ENCODE measurements at places on chromosomes 11 and 22.

DNA sequence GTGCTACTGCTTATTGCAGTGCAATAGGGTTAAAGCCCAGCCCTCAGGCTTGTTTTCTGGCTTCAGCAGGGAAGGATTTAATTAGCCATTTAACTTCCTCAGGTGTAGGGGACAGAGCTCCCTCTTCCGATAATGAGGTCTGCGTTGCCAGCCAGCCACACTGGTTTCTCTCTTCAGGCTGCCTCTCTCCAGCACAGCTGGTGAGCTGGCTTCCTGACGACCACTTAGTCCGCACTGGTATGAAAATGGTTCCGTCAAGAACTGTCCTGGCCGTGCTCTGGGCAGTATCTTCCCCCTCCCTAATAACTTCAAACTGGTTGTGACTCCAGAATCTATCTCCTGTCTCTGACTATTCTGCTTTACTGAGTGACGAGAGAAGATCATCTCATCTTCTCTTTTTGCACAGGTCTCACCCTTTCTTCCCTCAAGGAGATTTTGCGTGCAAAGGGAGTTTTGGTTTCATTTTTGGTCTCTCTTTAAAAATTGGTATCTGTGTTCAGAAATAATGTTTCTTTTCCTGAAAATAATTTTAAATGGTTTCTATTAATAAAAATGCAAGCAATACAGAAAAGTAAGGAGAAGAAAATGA, 49.2 kb downstream of the CNTN5 start:
- peak; percentile 8 for DNase-seq

GRCh38 chr11:130908770-130909625, 7.3 kb downstream of the SNX19 start:
- DNase-seq, result peak; percentile 82

DNA sequence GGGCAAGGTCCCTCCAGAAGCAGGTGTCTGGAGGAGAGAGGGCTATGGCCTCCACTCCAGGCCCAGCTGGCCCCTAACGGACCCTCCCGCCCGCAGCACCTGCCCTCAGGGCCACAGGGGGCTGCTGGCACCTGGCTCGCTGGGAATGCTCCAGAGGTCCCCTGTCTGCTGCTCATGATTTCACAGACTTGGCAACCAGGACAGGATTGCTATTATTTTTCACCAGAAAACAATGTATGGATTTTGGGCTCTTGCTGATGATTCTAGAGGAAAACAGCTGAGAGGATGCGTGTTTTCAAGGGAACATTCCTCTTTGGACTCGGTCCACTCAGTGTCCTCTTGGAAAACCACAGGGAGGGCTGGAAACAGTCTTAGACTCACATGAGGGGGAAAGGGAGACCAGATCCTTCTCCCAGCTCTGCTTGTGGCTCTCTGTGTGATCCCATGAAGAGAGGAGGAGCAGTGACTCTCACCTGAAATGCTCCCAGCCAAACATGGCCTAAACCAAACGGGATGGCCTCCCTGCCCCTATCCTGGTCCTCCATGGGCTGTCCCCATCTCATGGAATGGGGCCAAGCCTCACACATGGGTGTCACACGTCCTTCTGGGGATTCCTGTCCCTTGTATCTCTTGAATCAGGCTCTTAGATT, 15.8 kb downstream of the MYEOV start:
- peak; percentile 70 for DNase-seq

DNA sequence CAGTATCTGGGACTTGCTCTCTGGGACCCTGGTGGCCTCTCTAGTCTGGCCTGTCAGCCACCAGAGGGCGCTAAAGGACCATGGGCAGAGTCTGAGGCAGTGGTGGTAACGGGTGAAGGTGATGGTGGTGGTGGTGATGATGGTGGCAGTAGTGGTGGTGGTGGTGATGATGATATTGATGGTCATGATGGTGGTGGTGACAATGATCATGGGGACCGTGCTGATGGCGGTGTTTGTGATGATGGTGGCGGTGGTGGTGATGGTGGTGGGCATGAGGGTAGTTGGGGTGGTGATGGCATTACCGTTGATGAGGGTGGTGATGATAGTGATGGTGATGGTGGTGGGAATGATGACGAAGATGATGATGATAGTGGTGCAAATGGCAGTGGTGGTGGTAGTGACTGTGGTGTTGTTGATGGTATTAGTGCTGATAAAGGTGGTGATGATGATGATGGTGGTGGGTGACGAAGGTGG, 16.0 kb downstream of the TRPM5 start:
- DNase-seq, result peak; percentile 41

GRCh38 chr11:108009497-108010370, 1.0 kb downstream of the CUL5 start:
- peak; percentile 18 for DNase-seq

DNA sequence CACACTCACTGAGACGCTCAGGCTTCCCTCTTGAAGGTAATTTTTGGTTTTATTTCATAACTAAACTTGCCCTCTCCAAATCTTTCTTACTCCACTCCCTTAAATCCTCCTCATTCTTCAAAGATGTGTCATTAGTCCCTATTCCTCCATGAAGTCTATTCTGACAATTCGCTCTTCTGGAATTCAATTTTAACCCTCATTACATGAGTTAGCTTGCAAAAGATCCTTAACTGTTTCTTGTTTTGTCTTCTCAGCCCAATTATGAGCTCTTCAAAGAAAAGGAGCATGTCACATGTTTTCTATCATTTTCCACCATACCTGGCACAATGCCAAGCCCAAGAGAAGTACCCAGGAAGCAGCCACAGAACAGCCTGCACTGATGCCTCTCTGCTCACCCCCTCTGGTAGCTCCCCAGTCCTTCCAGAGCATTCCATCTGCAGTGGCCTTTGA, 13.0 kb downstream of the GALNT18 start:
- peak; percentile 47 for DNase-seq

DNA sequence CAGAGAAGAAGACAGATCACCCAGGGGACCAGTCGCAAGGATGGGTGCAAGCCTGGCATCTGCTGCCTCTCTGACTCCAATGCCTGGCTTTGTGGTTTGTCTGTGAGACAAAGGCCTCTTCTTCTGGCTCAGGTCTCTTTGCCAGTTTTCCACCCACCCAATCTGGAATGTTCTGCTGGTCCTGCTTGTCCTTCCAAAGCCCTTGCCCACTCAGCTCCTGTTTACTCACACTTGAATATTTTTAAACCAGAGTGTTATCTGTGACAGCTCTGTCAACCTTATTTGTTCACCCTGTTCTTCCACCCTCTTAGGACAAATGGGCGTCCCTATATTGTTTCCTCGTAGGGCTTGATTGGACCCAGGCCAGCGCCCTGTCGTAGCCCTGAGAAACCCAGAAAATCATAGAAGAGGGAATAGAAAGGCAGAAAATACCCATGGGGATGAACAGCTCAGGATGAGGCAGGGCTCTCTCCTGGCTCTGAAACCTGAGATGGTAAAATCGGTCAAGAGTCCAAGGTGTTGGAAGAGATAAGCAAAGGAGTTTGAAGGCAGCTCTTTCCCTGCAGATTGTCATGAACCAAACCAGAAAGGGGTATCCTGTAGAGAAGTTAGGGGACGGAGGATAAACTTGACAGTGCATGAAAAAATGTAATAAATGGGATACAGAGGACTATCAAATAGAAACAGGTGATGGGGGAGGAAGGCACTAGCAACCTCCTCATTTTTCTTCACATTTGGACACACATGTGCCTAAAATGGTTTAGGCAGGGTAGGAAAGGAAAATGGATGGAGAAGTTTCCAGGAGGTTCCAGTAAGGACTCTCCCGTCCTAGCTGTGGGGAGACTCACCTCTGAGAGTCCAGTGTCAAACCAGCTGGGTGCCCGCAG, 651 bp downstream of the CRYAB start:
- DNase-seq, result no peak

- no peak for DNase-seq
Measured at GRCh38 chr11:86003654-86004053, 65.2 kb downstream of the PICALM start.

- DNase-seq, result no peak
Measured at GRCh38 chr11:135002236-135002635, 590.2 kb upstream of the B3GAT1 start.

DNA sequence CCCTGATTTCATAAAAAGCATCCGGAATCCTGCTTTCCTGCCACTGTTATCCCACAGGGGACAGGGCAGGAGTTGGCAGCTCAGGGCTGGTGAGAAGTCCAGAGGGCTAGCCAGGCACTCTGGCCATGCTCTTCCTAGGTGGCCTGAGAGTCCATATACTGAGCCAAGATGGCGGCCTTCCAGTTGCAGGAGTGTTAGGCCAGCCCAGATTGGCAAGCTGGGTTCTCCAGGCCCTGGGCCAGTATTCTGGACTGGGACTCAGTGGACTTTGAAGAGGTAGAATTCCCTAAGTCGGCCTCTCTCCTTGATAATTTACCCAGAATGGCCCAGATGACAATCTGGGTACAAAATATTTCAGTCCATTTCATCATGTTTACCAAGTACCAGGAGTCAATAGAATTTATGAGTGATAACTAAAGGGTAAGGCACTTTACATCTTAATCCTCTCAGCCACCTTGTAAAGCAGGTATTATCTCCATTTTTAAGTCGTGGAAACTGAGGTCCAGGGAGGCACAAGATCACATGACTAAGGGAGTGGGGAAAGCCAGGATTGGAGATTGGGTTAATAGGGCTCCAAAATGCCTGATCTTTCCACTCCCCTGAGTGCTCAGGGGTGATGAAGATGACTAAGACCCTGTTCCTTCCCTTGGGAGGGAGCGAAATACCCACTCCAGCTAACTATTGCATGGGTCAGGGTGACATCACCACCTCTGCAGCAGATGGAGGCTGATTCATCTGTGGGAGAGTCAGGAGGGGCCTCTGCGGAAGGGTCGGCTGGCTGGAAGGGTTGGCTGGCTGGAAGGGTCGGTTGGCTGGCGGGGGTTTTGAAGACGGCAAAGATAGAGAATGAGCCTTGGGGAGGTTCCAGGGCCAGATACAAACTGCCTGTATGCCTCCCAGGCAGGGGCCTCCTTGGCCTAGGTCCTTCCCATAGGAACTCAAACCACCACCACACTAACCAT, 1.2 kb upstream of the MICALL1 start:
- peak; percentile 100 for DNase-seq

DNA sequence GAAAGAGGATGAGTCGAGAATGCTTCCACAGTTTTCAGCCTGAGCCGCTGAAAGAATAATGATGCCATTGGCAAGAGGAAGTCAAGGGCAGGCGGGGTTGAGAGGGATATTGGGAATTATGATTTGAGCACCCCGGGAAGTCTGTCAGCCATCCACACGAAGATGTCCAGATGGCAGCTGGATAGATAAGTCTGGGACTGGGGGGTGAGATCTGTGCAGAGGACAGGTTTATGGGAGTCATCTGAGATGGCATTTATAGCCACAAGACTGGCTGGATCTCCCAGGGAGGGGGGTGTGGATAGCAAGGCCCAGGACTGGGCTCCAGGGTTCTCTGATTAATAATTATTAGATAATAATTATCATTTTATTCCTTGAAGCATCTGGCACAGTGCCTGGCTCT, 5.1 kb upstream of the STIP1 start:
- no peak for DNase-seq

DNA sequence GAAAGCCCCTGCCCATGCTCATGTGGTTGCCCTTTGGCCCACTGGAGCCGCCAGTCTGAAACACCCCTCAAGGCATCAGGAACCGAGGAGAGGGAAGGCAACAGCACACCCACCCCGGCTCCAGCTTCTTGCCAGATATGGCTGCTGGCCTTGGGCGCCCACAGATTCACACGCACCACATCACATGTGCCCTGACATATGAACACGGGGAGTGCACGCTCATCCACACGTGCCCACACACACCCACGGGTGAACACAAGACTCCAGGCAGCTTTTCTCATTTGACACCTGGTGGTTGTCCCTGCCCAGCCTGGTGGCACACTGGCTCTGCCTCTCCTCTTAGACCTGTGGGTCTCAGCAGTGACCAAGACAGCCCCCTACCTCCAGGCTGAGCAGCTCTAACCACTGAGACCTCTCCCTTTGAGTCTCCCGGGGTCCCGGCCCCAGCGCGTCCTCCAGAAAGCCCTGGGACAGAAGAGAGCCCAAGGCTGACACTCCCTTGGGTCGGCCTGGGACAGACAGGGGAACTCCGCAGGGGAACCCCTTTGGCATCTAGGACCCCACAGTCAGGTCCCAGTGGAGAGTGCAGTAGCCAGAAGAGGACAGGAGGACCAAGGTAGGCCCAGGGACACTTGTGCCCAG, 2.7 kb upstream of the MAPK12 start:
- DNase-seq, result no peak

- no peak for DNase-seq
Measured at GRCh38 chr22:30294066-30294465, 4.8 kb upstream of the CASTOR1 start.

DNA sequence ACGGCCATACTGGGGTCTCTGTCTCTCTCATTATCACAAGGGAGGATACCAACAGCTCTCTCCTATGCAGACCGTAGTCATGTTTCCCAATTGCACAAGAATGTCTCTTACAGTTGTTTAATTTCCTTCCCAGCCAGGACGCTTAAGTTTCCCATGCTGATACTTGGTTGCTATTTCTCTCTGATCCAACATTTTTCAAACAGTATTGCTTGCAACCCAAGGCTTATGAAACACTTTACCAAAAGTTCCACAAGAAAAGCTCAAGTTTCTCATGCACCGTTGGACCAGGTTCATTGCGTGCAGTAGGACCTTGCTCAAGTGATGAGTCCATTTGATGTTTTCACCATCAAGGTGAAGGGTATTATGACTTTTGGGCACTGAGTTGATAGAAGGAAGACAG, 46.6 kb downstream of the GGTLC2 start:
- DNase-seq, result no peak

GRCh38 chr11:64805481-64805880, 2.5 kb upstream of the MAP4K2 start:
- DNase-seq, result no peak

- no peak for DNase-seq
Measured at GRCh38 chr22:27720860-27721259, 80.7 kb downstream of the MN1 start.

GRCh38 chr11:131745405-131745804, 375.0 kb downstream of the NTM start:
- peak; percentile 89 for DNase-seq

DNA sequence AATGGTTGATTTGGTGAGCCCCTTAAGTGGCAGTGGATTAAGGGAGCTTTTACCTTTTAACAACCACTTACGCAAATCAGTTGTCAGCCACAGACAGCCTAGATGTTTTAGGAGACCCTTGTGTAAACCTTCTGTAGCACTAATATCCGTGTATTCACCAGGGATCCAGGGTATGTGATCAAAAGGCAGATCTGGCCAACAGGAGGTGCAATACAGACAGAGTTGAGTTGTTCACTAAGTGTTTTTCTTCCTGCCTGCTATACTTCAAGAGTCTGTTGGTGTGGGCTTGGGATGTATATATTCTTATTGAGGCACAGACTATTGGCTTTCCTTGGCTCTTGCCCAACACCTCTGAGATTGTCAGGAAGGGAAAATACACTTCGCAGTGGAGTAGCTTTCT, 175.1 kb downstream of the FAT3 start:
- DNase-seq, result no peak

GRCh38 chr11:66646828-66647227, 8.3 kb downstream of the RBM4 start:
- no peak for DNase-seq

DNA sequence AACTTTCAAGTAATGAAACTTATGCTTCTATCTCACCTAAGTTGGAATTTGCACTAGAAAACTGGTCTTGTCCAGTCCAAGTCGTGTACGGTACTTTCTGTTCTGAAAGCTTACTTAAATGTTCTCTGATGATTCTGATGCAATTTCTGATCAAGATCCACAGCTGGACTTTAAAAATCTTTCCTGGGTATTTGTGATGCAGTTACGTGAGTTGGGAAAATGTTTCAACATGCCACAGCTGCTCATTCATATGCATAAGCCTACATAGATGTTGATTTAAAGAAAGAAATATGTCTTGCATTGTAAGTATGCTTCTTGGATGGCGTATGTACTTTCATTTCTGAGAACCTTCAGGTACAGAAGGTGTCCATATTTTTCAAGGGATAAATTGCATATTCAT, 493.7 kb upstream of the CCDC90B start:
- DNase-seq, result no peak

Data from fibroblast of mammary gland (primary cell).